Globus pallidus (tissue), 1 donor: ENCODE measurements at places on chromosomes 13 and 19.

DNA sequence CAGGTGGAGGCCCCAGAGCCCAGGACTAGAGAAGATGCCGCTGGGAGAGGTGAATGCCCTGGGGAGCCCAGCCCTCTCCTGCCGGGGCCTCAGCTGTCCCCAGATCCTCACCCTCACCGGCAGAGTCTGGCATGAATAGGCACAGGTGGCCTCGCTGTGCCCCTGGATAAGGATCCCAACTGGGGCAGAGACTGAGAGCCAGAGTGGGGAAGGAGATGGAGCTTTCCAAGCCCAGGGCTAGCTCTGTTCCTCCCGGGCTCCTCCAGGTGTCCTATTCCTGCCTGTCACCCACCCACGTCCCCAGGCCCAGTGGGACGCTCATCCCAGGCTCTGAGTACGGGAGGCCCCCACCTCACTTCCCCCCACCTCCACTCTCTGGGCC lies 16.5 kb downstream of the PRR36 start:
- no peak for DNase-seq

DNA sequence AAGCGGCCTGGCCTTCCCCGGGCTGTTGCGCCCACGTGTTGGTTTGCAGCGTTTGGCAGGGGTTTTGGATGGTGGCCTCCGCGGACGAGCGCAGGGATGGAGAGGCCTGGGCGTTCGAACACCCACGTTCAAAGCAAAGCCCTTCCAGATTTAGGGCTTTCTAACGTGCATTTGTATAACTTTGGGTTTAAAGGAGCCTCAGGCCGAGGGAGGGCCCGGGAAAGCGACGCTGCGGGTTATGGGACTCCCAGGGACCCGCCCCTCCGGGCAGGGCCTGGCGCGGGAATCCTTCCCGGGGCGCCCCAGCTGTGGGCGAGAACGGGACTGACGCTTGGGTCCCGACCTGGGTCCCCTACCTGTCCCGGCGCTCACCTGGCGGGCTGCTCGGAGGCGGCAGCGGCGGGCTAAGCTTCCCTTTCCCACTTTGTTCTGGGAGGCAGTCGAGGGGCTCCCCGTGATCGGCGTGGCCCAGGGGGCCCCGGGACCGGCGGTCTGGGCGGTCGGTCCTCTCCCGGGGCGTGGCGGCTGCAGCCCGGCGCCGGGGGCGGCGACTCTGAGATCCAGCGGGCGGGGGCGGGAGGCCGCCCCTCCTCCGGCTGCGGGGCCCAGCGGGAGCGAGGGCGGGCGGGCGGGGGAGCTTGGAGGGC lies at the start of gene FBXO17:
TSS of gene FBXO17 (minus strand) at position 529 of the 647 bp plus-strand sequence. CDS start 25,423 bp downstream, outside the sequence.
- DNase-seq = peak; percentile 20

DNA sequence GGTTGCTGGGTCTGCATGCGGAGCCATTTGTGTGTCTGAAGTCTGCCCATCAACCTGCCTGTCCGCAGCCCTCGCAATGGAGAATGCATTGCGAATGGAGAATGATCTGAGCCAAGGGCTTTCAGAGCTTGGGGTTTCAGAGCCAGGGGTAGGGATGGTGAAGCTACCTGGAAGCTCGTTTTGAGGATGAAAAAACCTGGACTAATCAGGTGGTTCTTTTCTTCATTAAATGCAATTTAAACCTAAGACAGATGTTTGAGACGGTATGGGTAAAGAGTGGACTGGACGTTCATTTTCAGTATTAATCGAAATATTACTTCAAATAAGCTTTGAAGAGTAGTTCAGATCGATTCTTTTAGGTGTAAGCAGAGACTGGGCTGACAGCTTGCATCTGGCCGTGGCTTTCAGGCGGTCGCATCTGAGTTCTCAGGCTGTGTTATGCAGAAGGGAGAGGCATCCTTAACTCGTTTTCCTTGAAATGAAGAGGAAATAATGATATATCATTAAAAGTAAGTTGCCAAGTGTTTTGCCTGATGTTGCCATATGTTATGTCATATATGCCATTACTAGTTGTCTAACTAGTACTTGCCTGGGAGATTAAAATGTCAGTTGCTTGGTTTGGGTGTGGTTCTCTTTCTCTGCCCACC lies 801 bp downstream of the MCF2L start:
- DNase-seq = no peak

DNA sequence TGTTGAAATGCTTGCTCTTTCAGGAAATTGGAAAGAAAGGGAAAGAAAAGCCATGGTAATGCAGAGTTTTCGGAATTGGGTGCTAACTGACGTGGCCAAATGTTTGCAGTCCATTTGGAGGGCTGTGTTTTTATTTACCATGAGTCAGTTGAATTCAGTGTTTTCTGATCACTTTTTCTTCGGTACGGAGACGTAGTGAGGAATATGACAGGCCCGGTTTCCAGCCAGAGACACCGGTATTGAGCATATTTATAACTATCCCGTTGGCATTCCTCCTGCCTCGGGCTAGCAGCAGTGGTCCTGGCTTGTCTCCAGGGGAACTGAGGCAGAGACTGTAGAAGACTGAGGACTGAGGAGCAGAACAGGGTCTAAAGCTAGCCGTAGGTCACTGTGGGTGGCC lies 1.0 kb downstream of the CDC16 start:
- DNase-seq = no peak

- DNase-seq = no peak
These were observed at the start of gene SBK2 for GRCh38 chr19:55536951-55537740. Gene SBK2 (minus strand): TSS chr19:55537133. CDS start chr19:55536294, 839 bp downstream.

GRCh38 chr13:99467764-99468163 lies 33.5 kb upstream of the TM9SF2 start:
- DNase-seq = no peak

DNA sequence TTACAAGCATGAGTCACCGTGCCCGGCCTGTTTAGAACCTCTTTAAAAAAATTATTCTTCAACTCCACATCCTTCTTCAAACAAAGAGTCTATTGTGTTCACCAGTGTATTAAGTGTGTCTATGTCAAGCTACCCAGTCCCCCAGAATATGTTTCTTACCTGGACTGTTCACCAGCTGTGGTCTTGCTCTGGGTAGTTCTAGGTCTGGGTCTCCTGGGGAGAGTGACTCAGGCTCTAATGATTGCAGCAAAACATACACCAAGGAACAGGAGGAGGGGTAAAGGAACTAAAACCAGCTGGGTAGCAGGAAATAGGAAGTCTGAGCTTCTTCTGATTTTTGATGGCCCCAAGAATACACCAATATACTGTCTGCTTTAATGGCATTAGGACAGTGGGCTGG lies at the start of gene FPR1:
TSS of gene FPR1 (minus strand) at position 224 of the 400 bp plus-strand sequence. CDS start 4,884 bp downstream, outside the sequence.
- peak; percentile 59 for DNase-seq

DNA sequence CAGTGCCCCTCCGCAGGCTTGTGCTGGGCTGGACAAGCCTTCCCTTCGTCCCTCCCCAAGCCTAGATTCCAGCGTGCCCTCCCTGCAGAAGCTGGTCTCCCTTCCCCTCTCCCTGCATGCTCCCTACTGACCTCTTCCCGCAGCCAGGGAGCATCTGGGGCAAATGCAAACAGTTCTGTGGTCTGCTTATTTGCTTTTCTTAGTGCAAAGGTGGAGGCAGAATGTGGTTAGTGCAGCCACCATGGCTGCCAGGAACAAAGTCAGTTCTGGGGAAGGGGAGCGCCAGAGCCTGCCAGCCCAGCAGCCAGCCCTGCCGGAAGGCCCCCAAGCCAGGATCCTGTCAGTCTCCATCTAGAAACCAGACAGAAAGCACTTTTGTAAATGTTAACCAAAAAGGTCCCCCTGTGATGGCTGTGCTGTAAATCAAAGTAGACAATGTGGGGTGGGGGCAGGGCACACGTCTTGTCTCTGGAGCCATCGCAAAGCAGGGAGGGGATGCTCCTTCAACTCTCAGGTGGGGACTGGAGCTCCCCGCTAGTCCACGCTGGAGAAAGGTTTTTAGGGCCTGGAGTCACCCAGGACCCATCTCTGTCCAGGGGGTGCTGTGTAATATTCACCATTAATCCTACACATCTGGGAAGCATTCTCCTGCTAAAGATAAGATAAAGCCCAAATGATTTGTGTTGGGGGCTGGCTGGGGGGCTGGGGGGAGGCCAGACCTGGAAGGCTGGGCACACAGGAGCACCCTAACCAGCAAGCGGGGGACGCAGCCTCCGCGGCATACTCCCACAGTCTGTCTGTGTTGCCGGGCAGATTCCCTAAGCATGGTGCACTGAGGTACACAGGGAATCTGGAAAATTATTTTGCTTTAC lies 30.9 kb downstream of the SERP2 start:
- no peak for DNase-seq

- peak; percentile 66 for DNase-seq
These were observed 68.1 kb downstream of the SIPA1L3 start for GRCh38 chr19:37975071-37975470.

DNA sequence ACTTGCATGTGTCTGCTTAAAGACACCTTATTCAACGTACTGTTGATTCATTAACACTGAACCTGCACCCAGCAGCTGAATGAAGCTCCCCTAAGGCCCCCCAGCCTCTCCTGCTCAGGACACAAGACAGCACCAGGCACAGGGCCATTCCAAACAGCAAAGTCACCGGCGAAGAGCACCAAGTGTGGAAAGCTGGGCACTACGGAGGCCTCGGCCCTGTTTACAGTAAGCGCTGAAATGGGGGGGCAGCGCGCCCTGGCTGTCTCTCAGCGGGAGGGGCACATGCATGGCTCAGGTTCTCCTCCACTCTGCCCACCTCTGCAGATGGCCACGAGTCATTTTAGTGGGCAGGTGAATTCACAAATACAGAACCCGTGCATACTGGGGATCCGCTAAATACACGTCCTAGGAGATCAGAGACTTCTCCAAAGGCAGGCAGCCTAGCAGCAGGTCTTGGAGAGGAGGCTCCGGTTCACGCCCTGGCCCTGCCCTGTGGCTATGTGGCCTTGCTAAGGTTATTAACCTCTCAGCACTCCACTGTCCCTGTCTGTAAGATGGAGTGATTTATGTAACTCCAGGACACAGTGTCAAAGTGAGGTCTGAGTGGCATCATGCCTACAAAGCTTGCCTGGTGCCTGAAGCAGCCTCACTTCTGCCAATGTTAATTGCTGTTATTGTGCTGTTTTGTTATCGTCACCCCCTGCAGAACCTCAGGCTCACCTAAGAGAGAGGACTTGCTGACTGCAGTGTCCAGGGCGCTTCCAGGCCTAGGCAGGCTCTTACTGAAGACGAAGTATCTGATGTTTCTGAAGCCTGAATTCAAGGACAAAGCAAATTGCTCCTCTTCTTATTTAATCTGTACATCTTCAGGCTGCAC lies 207.4 kb upstream of the SOX1 start:
- DNase-seq = no peak
